ENCODE measurements at places on chromosomes 2 and 18.

GRCh38 chr2:218860950-218861381 lies 1.4 kb downstream of the WNT6 start:
- DNase-seq = no peak

DNA sequence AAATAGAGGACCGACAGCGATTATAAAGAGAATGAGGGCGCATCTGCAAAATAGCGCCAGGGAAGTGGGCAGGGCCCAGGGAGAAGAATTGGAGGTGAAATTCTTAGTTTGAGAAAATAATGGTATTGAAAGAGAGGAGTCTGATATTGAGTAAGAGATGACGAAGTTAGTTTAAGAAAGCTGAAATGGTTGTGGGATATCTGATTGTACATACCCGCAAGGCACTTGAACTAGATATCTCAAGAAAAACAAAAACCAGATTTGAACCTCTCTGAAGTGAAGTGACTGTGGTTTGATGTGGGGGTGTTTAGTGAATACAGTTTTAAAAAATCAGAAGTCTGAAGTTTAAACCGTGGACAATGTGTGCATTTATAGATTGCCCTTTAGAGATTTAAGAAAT lies 38.9 kb downstream of the ZNF532 start:
- DNase-seq = no peak

DNA sequence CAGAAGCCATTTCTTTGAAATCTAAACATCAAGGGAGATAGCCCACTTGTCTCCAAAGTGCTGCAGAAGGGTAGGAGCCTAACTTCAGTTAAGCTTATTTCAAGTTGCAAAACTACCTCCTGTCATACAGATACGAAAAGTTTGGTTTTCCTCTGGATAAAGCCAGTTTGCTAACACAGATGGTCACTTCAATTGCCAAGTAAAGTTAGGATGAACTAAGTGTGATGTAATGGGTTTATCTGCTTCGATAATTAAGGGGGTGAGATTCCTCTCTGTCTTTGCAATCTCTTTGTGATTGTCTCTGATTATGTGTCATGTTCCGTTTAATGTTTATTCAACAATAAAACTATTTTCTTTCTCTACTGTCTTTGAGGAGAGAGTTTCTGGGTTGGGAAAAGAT lies 156.4 kb downstream of the SLC39A10 start:
- DNase-seq = no peak

GRCh38 chr18:45792506-45793263 lies 32.8 kb upstream of the SIGLEC15 start:
- DNase-seq = no peak

DNA sequence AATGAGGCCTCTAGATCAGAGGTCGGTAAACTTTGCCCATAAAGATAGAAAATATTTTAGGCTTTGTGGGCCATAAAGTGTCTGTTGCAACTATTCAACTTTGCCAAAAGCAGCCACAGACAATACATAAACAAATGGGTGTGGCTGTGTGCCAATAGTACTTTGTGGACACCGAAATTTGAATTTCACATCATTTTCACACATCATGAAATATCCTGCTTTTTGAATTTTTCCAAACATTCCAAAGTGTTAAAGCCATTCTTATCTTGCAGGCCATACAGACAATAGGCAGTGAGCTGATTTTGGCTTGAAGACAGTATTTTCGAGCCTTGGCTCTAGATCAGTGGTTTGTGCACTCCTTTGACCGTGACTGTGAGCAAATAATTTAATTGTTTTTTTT lies 51.1 kb upstream of the EPC2 start:
- no peak for DNase-seq

GRCh38 chr2:157271590-157272203 lies 14.2 kb downstream of the GALNT5 start:
- DNase-seq = no peak

- no peak for DNase-seq
These were observed 90.2 kb upstream of the DNAJC10 start for GRCh38 chr2:182625814-182626213.

DNA sequence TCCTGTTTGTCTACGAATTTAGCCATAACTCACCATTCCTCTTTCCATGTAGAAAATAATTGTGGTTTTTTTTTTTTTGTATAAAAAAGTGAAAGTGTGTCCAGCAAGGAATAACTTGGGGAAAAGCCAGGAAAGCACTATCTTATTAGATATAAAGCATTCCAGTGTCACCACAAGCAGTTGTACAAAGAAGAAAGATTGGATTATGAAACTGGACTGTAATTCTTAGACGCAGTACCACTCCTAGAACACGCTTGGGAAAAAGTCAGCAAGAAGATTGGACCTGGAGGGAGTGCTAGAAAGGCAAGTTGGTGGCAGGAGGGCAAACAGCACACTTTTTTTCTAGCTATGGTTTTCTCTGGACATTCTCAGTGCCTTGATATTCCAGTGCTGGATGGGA lies 186.7 kb downstream of the PARD3B start:
- no peak for DNase-seq

DNA sequence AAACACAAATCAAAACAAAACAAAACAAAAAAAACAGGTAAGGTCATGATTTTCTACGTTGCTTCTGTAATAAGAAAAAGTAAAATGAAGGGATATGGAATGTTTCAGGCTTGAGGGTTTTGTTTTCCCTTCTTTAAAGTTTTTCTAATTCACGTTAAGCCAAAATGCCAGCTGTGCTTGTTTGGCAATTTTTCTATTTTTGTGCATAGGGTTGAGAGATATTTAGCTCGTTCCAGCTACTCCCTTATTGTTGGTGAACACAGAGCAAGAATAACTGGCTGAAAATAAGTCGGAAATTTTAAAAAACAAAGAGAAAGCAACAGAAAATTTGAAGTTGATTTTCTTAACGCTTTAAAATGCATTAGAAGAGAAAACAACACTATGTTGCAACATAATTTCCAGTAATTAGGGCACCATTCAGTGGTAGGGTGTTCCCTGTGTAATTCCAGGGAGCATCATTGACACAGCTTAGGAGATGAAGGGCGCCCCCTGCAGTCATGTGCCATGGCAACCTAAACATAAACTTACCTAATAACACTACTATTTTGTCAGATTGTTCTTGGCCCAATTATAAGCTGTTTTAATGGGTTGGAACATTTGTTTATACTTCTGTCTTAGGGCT lies 99.5 kb downstream of the DTNA start:
- peak; percentile 28 for DNase-seq

GRCh38 chr2:79627237-79627636 lies 114.4 kb downstream of the CTNNA2 start:
- no peak for DNase-seq

DNA sequence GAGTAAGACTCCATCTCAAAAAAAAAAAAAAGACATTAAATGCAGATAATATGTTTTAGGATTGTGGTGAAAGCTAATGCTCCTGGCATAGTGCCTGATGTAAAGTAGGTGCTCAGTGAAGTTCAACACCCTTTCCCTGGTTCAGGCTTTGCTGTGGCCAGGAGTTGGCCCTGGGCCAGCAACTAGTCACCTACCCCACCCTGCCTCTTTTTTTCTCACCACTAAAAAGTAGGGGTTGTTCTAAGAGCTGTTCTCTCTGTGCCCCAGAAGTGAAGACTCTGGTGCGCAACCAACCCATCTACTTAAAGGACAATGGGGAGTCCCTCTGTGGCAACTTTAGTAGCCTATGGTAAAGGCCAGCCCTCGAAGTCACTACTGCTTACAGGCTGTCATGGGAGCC lies 75.9 kb downstream of the DNMT3A start:
- DNase-seq = no peak

GRCh38 chr18:23387265-23387664 lies 65.8 kb upstream of the RIOK3 start:
- DNase-seq = no peak

DNA sequence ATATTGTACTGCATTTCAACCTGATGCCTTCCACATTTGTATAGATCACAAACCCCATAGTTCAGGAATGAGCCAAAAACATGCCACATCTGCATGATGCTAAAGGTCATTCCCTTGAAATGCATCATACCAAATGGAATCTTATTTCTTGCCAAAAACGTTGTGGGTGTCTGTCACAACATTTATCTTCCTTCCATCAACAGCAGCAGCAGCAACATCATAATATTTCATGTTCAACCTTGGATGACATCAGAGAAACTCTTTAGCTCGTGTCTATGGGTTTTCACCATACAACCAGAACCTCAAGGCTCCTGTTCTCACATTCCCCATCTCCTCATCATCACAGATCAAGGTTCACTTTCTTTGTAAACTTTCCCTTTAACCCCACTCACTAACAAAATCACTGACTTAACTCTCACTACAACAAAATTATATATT lies 221.3 kb upstream of the CTAGE1 start:
- no peak for DNase-seq

DNA sequence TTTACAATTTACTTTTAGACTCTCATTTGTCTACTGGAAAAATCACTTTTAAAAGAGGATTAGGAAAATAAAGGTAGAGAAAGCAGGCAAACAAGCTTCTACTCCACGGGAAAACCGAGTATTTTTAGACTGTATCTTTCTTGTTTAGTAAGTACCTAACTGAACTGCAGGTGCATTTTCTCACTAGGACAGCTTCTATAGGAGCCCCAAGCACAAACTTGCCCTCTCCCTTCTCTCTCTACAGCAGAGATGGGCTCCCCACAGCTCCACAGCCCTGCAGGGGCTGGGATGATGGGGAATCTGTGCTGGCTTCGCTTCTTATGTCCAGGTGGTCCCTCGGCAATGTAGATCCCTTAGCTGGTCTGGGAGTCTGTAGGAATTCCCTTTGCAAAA lies 16.2 kb downstream of the PSTPIP2 start:
- no peak for DNase-seq
